A549 treated with ZK216348 at 1 μM for 4 hours (cell line): ENCODE measurements at places on chromosomes 3 and 15. TPM values are rescaled to one million over a fixed set of nuclear protein-coding genes. Genes with fewer than 3 reads are reported as not detected.

The NR2E3 gene
- total RNA-seq = 0.20 to 0.23 TPM in 2 of 5 replicates, not detected in the others

The HIGD2B gene
- total RNA-seq = not detected in 5 replicates

The MYRIP gene
- total RNA-seq = not detected in 5 replicates

The ZNF385D gene
- total RNA-seq = not detected in 5 replicates

The COL8A1 gene
- total RNA-seq = not detected in 5 replicates

The KNG1 gene
- total RNA-seq = 0.09 TPM in 1 of 5 replicates, not detected in the others

The DUOX1 gene
- not detected in 5 replicates for total RNA-seq
